ENCODE measurements at places on chromosomes 2 and 18. TPM values are rescaled to one million over a fixed set of nuclear protein-coding genes. Genes with fewer than 3 reads are reported as not detected.
A peak's percentile ranks its signal among the peaks of the same experiment; 100 is the strongest.

MGAT4A gene
- total RNA-seq: 79.7 TPM

SP140L gene
- 45.1 TPM for total RNA-seq

ATP5MC3 gene
- 416 TPM for total RNA-seq

G6PC2 gene
- not detected for total RNA-seq

MROH2A gene
- total RNA-seq: not detected

OTOF gene
- 0.95 TPM for total RNA-seq

CHST9 gene
- total RNA-seq: not detected

LINC00305 gene
- total RNA-seq: not detected

LRRTM1 gene
- not detected for total RNA-seq

NOSTRIN gene
- total RNA-seq: not detected

DUSP28 gene
- 8.3 TPM for total RNA-seq

PLGLB1 gene
- total RNA-seq: 2.4 TPM

SPHKAP gene
- not detected for total RNA-seq

PTPRN gene
- 6.3 TPM for total RNA-seq

DNA sequence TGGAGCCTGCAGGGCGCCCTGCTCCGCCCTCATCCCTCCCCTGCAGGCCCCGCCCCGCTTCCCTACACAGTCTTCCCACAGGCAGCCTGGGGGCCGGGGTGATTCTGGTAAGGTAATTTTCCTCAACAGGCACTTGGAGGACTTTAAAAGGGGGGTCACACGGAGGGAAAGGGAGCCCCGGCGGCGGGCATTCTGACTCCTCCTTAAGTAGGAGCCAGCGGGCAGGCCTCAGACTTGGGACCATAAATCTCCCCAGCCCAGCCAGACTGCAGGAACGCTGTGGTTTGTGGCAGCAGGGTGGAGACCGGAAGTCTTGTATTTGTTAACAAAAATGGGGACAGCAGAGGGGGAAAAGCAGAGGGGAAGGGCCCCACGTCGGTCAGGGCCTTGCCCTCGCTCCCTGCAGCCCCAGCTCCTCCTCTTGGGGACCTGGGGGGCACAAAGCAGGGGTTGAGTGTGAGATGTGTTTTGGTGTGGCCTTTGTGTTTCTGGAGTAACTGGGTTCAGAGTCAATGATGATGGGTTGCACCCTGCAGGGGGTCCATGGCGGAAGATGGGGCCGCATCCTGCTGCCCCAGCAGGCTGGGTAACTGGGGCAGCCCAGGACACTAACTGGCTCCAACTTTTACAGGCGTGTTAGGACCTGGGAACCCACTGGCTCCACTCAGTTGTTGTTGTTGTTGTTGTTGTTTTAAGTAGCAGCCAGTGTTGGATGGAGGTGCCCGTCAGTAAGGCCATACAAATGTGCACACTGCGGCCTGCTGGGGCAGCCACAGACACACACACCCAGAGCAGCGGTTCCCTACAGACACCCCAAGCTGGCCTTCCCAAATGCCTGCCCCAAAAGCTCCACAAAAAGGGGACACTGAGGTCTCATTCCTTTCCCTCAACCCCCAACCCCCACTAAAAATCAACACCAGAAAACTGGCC lies 27.7 kb downstream of the SMAD7 start:
- ATAC-seq: peak; percentile 58

GRCh38 chr2:199777916-199778315 lies 73.1 kb downstream of the FTCDNL1 start:
- no peak for ATAC-seq

DNA sequence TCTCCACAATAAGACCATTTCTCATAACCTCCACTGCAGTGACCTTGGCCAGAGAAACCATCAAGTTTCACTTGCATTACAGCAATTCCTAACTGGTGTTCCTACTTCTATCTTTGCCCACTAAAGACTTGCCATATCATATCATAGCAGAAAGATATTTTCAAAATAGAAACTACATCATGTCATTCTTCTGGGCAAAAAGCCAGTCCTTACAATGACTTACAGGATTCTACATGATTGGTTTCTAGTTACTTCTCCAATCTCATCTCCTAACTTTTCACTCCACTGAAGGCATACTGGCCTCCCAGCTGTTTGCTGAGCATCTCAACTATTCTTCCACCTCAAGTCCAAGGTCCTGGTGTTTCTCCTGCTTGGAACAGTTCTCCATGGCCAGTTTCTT lies 151.4 kb downstream of the HNMT start:
- no peak for ATAC-seq

- no peak for ATAC-seq
Measured at GRCh38 chr2:101904916-101905315, 86.8 kb upstream of the IL1R2 start.

DNA sequence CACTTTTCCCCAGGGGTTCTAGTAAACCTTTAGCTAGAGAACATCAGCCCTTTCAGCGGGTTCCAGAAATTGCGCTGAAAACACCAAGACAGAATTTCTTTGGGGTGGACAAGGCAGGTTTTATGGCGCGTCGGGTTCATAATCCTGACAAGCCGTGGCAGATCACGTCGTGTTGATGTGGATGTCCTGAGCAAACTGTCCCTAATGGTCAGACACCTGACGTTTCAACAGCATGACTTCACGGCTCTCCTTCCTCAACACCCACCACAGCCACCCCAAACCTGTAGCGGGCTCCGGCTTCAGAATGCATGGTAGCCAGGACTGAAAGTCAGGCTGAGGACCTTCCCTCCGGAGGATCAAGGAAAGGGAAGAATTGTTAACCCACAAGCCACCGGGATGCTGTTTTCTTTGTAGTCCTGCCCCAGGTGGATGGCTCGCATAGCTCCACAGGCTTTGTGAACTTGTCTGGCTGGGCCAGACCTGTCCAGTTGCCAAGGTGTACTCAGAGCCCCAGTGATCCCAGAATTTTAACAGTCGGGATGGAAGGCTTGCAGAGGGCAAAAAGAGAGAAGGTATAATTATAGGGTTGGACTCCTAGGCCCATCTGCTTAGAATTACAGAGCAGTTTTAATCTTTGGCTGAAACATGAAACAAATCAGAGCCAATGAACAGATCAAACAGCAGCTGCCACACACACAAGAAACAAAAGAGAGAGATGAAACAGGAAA lies 1.5 kb downstream of the APCDD1 start:
- no peak for ATAC-seq

DNA sequence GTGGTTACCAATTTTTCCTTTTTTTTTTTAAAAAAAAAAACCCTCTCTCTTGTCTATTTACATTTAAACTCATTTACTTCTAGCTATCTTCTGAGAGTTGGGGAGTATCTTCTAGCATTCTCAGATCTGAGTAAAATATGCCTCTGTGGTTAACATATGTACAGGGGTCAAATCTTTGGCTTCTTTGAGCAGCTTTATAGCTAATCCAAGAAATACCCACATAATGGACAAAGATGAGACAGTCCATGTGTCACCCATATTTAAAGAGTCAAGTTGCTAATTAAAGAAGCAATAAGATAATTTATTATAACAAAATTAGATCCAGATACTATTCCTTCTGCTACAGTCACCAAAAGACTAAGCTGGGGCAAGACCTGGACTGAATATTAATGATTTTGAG lies 139.0 kb upstream of the HNRNPA3 start:
- no peak for ATAC-seq

DNA sequence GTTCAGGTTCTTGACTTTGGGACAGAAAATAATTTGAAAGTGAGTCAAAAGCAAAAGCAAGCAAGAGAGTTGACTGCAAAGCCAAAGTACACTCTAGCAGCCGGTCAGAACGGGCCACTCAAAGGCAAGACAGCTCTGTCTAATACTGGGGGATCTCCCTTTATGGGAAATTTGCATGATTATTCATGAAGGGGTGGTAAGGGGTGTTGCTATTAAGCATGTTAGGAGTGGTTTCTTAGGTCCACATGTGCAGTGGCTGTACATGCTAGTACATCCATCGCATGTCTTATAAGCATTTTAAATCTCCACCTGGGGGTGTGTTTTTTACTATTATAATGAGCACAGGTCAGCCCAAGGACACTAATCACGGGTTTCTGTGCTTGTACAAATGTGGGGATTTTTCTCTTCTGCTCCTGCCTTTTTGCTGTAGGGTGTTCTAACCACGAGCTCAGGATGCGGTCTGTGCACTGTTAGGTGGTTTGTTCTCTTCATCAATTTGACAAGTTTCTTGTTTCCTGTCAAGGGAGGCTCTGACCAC lies 60.2 kb upstream of the SPP2 start:
- peak; percentile 91 for ATAC-seq

DNA sequence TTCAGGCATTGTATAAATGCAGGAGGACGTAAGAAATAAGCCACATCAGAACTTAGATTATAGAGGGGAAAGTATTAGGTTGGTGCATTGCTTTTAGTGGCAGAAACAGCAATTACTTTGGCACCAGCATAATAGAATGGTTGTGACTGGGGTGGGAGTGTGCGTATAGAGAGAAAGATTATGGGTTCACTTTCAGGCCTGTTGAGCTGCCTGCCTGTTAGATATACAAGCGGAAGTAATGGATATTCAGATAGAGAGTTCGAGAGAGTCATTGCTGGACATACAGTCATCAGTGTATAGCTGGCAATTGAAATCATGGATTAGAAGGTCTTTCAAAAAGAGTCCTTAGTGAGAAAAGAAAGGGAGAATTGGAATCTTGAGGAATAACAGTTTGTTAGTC lies 139.2 kb upstream of the MYO3B start:
- no peak for ATAC-seq

- no peak for ATAC-seq
Measured at GRCh38 chr2:207140265-207140664, 25.5 kb downstream of the KLF7 start.

- ATAC-seq: no peak
Measured at GRCh38 chr2:95206096-95206495, 1.2 kb upstream of the ZNF892 start.

DNA sequence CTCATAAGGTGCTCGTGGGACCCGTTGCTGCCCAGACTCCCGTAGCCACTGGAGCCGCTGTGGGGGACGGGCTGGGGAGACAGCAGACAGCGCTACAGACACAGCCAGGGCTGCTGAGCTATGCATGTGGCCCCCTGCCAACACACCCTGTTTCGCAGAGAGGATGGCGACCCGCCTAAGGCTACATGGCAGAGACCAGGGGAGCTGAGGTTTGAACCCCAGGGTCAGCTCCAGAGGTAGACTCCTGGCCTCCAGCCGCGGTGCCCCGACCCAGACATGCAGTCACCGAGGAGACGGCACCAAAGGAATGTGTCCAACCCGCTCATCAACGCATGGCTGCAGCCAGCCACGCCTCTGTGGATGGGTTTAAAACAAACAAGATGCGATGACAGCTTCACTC lies 21.0 kb upstream of the HES6 start:
- no peak for ATAC-seq

DNA sequence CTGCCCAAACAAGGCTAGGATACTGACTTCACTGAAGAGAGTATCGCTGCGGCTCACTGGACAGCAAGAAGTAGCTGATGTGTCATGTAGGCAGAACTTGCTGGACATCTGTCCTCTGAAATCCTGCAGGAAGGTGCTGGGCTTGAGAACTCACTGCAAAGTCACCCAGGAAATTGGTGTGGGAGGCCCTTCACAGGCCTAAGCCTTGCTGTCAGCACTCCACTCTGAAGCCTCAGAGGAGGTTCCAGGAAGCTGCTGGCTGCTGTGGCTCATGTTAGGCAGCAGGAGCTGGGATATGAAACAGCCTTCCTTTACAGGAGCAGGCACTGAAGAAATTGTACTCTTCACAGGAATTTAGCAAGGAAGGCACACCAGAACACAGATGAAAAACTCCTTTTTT lies 88.3 kb upstream of the CCDC68 start:
- ATAC-seq: no peak

- ATAC-seq: no peak
Measured at GRCh38 chr18:10131460-10132395, 217.9 kb downstream of the VAPA start.

- ATAC-seq: no peak
Measured at GRCh38 chr2:19687017-19687659, 214.6 kb downstream of the TTC32 start.

- ATAC-seq: no peak
Measured at GRCh38 chr2:40315683-40316082, 136.2 kb downstream of the SLC8A1 start.

DNA sequence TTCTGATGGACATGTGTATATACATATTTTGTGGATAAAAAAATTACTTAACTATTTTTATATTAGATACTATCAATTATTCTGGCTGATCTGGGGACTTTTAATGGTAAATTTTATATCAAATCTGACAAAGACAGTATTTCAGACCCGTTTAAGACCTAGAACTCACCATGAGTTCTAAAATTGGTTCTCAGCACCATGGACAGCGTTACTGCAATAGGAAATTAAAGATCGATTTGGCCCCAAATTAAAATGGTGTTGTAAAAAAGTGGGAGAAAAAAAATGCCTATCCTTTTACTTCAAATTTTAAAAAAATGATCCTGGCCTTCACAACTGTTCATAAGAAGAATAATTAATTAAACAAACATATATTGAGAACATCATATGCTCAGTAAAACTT lies 919 bp upstream of the SCN2A start:
- ATAC-seq: no peak

DNA sequence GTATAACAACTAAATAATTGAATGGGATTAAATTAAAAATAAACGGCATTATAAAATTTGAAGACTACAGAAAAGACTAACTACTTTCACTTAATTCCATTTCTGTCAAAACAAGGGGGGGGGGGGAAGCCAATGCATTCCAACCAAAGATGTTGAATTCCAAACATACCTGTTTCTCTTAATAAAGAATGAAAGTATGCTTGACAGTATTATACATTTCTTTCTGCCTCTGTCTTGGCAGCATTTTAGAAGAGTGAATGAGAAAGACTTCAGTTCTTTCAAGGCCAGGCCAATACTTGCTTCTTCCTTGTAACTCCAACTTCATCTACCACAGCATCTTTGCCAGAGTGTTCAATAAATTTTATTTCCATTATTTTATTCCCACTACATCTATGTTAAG lies 65.9 kb downstream of the PDE11A start:
- no peak for ATAC-seq

- no peak for ATAC-seq
Measured at GRCh38 chr2:133452583-133452982, 115.7 kb downstream of the NCKAP5 start.

GRCh38 chr2:177165061-177165583 lies 47.5 kb upstream of the HNRNPA3 start:
- ATAC-seq: no peak

- no peak for ATAC-seq
Measured at GRCh38 chr2:54473851-54474250, 17.7 kb downstream of the SPTBN1 start.

DNA sequence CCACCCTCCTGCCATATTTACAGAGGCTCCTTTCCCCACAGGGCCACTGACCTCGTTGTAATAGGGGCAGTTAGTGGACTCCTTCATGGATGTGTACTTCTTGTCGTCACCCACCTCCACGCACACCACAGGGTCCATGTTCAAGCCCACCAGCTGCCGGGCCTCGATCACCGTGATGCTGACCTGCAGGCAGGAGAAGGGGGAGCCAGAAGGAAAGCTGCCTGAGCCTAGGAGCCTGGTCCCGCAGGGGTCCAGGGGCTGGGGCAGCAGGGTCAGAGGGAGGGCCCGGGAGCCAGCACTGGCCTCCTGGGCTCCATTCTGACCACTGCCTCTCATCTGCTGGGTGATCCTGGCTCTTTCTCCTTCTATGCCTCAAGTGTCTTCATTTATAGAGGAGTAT lies 17.0 kb upstream of the OTOF start:
- no peak for ATAC-seq

GRCh38 chr2:446963-447530 lies 159.2 kb upstream of the ALKAL2 start:
- ATAC-seq: no peak
